Left lung (tissue), 14 donors: ENCODE measurements at places on chromosomes 2 and 18. TPM values are rescaled to one million over a fixed set of nuclear protein-coding genes. Genes with fewer than 3 reads are reported as not detected.

GRCh38 chr2:179265082-179265510, 464 bp upstream of the SESTD1 start:
- DNase-seq: peak; percentile 18

DNA sequence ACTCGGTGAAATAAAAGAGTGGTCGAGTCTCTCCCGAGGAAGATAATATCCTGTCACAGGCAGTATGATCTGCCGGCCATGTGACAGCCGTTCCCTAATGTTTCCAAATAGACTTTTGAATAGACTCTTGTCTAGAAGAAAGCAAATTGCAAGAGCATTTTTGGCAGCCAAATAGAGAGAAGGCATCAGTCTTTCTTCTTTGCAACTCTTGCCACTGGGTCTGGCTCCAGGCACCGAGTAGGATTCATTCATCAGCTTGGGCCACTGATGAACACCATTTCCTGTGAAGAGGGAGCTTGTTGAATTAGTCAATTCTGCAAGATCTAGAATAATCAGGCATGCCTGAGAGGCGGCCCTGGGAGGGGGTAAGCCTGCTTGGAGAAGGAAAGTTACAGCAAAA, 165.6 kb downstream of the KLHL29 start:
- no peak for DNase-seq

GRCh38 chr2:222946700-222947287, 86.0 kb downstream of the ACSL3 start:
- no peak for DNase-seq

RGPD4 gene
- total RNA-seq: 0.29 TPM

RIT2 gene
- total RNA-seq: not detected

RGPD3 gene
- 0.17 TPM for total RNA-seq

GRCh38 chr2:85578243-85579180, 1.1 kb downstream of the VAMP8 start:
- DNase-seq: no peak

DNA sequence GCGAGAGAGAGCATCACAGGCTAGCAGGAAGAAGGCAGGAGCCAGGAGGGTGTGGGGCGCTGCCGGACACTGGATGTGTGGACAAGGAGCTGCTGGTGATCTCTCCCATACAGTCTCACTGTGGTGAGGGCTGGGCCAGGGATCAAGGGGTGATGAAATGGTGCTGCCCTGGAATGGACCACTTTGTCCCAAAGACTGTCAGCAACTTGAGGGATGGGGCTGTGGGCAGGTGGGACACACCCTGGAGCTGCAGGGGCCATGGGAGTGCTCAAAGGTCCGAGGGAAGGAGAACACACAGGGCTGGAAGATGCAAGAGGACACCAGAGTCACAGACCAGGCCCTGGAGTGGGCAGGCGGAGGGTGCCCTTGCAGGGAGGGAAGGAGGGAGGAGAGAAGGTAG, 38.0 kb downstream of the COA5 start:
- no peak for DNase-seq
